ENCODE measurements at places on chromosomes 16 and 17.
A peak's percentile ranks its signal among the peaks of the same experiment; 100 is the strongest.

DNA sequence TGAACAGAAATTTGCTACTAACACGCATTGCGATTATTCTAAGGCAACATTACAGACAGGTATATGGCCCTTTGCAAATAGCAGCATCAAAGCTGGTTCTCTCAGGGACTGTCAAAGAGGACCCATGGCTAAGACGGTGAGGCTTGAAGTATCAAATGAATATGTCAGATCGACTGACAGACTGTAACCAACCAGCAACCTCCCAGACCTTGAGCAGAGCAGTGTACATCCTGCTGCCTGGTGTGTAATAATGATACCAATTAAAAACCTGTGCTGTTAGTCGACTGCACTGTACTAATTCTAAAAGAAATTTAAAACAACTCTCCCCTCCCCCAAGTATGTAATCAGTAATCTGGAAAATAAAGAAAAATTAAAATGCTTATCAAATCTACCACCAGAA, 35.9 kb upstream of the GHDC start:
- no peak for DNase-seq

DNA sequence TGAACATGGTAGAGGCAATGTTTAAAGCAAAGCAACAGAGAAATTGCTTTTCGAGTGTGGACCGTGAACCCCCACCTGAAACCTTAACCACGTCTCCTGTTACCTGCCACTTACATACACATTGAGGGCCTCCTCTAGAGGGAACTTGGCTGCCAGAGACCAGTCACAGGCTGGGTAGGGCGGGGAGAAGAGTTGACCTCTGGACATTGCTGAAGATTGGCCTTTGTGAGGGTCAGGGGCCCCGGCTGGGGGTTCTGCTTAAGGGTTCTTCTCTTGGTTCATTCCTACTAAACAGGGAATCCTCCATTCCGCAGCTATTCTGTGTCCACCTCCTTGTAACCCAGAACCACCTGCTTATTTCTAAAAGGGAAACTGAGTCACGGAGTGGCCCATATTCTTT, 53.8 kb downstream of the IRX6 start:
- DNase-seq = no peak

DNA sequence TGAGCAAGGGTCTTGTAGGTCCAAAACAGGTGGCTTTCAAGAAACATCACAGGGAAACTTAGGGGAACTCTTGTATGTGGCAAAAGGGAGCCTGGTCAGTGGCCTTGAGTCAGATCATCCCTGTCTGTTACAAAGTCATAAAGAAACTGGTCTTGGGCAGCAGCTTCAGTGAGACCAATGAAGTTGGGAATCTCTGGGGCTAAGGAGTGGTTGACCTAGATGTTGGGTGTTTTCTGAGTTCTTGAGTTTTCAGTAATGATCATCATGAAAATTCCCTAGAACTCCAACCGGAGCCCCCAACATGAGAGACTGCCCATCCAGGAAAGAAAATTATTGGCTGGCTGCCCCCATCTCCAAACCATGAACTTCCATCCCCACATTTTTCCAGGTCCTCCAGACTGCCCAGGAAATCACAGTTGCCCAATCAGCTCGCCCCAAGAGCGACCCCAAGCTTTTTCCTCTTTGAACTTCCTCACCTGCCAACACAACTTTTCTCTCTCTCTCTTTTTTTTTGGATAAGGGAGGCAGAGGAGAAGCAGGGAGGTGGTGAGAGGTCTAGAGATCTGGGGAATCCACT, 3.9 kb downstream of the CCR7 start:
- no peak for DNase-seq

DNA sequence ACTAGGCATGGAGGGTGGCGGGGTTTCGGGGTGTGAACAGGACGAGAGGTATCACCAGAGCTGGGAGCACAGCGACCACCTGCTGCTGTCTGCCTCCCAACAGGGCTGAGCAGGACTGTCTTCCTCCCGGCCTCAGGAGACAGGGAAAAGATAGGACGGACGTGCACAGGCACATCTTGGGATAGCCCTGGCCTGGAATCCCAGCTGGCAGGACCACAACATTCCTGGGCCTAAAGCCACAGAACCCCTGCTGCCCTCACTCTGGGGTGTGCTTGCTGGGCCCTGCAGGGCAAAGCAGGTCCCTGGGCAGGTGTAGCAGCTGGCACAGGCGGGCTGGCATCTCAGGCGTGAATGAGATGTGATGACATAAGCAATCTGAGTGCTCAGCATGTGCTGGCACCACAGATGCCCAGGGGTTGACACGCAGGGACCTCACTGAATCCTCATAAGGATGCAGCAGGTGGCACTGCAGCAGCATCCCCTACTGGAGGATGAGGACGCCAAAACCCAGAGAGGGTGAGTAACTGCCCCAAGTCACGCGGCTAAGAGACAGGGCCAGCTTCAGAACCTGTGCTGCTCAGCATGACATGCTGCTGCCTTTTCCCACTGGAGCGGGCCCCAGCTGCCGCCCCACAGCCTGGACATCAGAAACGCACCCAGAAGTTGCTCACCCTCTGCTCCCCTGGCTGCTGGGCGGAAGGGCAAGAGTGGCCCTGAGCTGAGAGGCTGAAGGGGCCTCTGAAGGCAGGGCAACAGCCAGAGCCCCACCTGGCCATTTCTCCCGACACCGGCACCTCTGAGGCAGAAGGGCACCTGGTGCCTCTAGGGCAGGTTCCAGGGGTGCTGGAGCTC, 7.1 kb downstream of the CORO7 start:
- DNase-seq = peak; percentile 41

DNA sequence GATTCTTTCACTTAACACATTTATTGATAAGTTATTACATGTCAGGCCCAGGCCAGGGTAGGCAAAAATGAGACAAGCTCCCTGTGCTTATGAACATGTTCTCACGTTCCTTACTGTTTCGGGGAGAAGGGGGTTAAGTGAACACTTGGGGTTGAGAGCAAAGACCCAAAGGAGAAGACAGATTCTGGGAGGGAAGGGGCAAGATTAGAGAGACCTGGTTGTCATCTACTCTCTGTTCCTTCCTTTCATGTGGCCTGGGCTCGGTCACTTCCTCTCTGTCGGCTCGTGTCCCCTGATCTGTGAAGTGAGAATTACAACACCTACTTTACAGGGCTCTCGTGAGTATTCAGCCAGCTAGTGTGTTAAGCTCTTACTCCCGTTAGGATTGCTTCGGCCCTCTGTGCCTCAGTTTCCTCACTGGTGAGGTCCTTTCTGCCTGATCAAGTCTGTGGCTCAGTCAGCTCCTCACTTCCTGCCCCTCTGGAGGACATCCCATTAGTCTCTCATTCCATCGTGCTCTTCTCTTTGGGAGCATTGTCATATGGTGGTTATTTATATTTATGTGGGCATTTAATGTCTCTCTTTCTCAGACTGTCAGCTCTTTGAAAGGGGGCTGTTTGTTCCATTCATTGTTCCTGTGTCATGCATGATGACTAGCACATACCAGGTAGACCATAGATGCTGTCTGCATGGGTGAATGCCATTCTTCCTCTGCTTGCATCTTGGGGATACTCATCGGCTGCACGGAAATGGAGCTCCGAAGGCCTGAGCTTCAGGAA, 38.9 kb downstream of the PLCG2 start:
- no peak for DNase-seq

GRCh38 chr16:85312642-85313525, 200.6 kb upstream of the CIBAR2 start:
- DNase-seq = no peak

GRCh38 chr17:16352667-16353316, 477 bp downstream of the CENPV start:
- DNase-seq = peak; percentile 74

DNA sequence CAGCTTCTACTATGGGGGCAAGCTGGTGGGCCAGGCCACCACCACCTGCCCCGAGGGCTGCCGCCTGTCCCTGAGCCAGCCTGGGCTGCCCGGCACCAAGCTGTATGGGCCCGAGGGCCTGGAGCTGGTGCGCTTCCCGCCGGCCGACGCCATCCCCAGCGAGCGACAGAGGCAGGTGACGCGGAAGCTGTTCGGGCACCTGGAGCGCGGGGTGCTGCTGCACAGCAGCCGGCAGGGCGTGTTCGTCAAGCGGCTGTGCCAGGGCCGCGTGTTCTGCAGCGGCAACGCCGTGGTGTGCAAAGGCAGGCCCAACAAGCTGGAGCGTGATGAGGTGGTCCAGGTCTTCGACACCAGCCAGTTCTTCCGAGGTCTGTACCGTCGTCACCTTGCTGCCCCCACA, 19.5 kb downstream of the IRF8 start:
- DNase-seq = no peak

DNA sequence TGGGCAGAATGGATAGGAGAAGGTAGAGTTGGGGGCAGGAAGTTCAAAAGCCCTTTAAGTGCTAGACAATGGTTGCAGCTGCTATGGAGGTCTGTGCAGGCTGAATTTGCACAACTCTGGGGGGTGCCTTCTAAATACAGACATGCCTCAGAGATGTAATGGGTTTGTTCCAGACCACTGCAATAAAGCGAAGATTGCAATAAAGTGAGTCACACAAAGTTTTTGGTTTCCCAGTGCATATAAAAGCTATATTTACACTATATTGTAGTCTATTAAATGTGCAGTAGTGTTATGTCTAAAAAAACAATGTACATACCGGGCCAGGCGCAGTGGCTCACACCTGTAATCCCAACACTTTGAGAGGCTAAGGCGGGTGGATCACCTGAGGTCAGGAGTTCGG, 60.5 kb upstream of the MYOCD start:
- no peak for DNase-seq

- DNase-seq = no peak
These were observed 8.0 kb upstream of the MYL4 start for GRCh38 chr17:47201166-47201565.

- DNase-seq = peak; percentile 72
These were observed 114.1 kb downstream of the NOG start for GRCh38 chr17:56707312-56708219.

- no peak for DNase-seq
These were observed 21.7 kb upstream of the NFAT5 start for GRCh38 chr16:69544088-69544487.

GRCh38 chr17:2892305-2892971, 96.2 kb downstream of the RAP1GAP2 start:
- peak; percentile 35 for DNase-seq

DNA sequence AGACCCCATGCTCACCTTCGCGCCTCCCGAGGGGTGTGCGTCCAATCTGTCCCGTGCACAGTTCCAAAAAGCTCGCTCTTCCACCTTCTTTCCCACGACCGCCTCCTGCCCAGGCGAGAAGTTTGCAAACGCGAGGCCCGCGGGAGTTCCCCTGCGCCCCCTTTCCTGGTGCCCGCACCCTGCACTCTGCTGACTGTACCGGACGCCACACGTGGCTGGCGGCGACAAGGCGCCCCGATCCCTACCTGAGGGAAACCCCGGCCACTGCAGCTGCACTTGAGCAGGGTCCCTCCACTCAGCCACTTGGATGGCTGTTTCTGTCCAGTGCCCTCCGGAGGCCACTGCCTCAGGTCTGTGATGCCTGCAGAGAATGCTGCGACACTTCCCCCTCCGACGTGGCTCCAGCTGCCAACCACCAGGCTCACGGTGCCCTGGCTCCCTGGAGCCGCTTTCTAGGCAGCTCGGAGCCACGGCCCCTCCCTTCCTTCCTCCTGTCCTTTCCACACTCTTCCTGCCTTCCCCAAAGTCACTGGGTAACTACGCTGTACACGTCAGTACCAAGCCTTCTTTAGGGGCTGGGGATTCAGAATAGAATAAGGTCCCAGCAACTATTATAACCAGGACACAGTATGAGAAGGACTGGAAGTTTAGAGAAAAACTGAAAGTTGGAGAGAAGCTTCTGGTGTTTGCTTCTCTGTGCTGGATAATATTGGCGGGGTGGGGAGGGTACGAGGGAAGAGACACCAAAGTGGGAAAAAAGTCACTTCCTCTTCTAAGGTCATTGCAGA, at the start of gene MLKL:
TSS of gene MLKL (minus strand) at position 425 of the 788 bp plus-strand sequence. CDS start 5,105 bp downstream, outside the sequence.
- peak; percentile 54 for DNase-seq

DNA sequence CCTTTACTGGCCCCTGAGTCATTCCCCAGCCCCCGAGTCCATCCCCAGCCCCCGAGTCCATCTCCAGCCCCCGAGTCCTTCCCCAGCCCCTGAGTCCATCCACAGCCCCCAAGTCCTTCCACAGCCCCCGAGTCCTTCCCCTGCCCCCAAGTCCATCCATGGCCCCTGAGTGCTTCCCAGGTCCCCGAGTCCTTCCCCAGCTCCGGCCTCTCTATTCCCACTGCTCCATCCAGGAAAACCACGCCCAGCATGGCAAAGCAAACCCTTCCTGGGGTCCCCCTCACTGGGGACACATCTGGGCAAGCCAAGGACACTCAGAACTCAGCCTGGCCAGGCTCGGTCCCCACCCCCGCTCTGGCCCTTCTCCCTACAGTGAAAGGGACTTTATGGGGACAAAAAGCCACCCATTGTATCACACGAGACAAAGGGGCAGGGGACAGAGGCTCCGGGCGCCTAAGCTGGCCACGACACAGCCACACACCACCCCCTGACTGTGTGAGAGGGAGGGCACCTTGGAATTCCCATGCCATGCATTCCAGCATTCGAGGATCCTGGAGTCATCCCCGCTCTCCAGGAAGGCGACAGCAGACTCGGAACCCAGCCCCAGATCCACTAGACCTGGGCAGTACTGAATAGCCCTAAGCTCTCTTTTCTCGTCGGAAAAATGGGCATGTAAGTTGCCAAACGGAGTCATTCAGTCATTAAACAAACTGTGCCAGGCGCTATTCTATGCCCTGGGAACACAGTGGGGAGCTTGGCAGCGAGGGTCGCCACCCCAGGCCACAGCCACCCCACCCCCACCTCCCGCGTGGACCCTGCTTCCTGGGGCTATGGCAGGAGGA, 14.0 kb downstream of the PLLP start:
- no peak for DNase-seq

DNA sequence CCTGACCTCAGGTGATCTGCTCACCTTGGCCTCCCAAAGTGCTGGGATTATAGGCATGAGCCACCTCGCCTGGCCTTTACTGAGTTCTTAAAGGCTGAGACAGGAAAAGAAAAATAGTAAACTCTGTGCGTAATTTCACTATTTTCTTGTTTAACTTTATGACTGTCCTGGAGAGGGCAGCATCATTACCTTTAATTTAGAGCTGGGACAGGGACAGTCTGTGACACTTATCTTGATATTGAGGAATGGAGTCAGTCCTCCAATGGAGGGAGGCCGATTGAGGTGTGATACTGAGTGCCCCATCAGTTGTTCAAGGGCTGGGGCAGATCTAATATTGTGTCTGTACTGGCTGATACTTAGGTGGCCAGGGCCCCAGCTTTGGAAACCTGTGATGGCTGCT, 21.5 kb upstream of the SPN start:
- no peak for DNase-seq

DNA sequence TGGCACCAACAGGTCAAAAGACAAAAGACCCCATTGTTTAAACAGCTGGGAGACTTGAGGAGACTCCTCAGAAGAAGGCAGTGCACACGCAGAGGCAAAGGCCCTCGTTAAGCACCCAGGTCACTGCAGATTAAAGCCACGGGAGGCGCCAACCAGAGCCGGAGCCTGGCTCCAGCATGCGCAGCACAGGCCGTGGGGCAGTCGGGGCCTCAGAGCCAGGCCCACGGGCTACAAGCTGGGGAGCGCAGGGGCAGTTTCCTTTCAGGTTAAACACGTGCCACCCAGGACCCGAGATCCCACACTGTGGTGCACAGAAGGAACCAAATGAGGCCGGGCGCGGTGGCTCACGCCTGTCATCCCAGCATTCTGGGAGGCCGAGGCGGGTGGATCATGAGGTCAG, 9.2 kb downstream of the PIEZO1 start:
- no peak for DNase-seq

Data from H9 (cell line).